Glomerular endothelial cell (primary cell): ENCODE measurements at places on chromosomes 5 and 9.
A peak's percentile ranks its signal among the peaks of the same experiment; 100 is the strongest.

DNA sequence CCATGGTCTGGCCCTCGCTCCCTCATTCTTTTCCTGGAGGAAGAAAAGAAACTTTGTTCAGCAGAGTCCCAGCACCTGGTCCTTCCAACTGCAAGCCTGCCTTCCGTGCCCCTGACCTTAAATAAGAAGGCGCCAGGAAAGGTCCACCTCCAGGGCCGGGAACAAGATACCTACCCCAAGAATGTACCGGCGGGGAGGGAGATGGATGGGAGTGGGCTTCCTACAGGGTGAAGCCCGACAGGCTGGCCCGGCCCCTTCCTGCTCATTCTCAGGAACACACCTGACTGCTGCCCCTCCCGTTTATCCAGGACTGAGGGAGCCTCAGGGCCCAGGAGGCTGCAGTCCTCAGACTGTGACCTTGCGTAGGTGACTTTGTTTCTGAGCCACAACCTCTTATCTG, 27.3 kb upstream of the GFPT2 start:
- DNase-seq, result no peak

DNA sequence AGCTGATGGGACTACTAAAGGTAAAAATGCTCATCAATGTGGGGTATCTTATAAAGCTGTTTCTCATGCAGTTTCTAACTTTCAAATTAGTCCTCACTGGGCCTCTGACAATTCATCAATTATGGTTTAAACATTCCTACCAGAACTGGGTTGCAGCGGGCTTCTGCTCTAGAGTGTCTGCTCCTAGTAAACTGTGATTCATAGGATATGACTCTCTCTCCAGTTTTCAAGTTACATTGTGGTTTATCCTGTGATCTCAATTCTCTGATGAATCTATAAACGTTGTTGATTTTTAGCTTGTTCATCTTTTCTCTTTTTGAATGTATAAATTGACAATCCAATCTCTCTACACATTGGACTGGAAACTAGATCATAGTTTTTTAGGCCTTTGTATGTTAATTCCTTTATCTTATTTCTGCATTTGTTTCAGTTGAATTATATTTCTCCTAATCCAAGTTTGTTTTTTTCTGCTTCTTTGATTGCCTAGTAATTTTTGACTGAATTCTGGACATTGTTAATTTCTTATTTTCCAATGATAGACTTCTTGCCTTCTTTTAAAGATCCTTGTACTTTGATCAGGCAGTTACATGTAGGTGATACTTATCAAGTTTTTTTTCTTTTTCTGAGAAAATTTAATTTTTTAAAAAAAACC, 822.6 kb downstream of the TLE1 start:
- no peak for DNase-seq

GRCh38 chr5:112419164-112419985, at the start of gene EPB41L4A:
TSS of gene EPB41L4A (minus strand) at chr5:112419277. CDS start at chr5:112419039, 238 bp downstream.
- no peak for DNase-seq

DNA sequence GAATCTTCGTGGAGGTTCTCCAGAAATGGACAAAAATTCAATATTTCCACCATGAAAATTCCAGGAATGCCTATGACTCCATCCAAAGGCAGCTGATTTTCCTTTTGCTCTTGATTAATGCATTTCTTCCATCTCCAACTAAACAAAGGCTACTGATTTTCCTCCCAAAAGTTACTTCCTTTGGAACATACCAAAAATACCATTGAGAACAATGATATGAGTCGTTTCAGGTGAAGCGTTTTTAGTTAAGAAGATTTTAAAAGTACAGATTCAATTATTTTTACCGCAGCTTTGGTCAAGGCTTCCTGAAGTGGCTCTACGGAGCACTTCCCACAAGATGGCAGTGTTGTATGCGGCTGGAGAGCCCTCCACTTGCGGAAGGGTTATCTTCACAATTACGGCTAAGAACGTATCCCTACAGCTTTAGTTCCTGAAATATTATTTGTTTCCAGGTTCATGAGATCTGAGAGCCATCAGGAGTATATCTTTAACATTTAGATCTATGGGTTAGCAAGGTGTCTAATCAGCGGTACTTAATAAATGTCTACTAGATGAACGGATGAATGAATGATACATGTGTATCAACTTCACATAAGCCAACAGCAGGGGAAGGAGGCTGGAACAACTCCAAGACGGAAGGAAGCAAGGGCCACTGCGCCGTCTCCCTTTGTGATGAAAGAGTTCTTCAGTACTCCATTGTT, 35.9 kb upstream of the ARSB start:
- peak; percentile 62 for DNase-seq

- no peak for DNase-seq
Observed at GRCh38 chr5:163478126-163478981, 17.9 kb downstream of the HMMR start.

GRCh38 chr5:155512329-155512728, 498.8 kb downstream of the KIF4B start:
- no peak for DNase-seq

DNA sequence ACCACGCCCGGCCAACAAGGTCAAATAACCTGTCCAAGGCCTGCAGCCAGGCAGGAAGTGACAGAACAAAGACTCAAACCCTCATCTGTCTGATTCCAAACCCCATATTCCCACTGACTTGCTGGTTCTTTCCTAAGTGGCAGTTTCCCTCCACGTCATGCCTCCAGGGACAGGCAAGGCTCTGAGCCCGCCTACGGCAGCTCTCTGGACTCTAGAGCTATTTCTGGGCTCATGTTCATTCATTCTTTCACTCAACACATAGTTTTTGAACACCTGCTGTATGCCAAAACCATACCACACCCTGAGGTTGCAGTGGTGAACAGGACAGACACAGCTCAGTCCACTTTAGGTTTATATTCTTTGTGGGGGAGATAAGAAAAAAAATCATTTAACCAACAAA, 5.2 kb upstream of the FBP1 start:
- DNase-seq, result no peak

DNA sequence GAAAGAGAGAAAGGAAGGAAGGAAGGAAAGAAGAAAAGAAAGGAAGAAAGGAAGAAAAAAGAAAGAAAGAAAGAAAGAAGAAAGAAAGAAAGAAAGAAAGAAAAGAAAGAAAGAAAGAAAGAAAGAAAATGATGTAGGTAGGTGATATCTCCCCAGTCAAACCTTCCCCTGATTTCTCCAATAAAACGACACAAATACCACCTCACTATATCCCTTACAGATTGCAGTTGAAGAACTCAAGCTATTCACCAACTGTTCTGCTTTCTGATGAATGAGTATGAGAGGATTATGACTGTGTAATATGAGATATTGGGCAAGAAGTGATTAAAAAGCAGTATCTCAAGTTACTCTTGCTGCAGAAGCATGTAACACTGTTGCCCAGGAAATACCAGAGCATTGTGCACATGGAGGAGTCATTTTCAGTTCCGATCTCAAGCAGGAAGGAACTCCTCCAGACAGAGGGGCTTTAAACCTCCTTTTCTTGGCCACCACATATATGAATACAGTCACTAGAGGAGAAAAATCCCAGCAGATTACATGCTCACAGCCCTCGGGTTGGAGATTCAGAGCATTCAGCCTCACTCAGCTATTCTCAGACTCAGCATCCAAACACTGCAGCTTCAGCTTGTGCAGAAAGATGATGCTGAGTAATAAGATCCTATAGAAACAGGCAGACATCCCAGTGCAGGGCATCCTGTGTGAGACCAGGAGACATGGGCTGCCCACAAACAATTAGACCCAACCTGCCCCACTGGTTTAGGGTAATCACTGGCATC, 61.4 kb downstream of the UGCG start:
- DNase-seq, result peak; percentile 92

GRCh38 chr5:56658972-56659371, 156.4 kb upstream of the MAP3K1 start:
- DNase-seq, result no peak

DNA sequence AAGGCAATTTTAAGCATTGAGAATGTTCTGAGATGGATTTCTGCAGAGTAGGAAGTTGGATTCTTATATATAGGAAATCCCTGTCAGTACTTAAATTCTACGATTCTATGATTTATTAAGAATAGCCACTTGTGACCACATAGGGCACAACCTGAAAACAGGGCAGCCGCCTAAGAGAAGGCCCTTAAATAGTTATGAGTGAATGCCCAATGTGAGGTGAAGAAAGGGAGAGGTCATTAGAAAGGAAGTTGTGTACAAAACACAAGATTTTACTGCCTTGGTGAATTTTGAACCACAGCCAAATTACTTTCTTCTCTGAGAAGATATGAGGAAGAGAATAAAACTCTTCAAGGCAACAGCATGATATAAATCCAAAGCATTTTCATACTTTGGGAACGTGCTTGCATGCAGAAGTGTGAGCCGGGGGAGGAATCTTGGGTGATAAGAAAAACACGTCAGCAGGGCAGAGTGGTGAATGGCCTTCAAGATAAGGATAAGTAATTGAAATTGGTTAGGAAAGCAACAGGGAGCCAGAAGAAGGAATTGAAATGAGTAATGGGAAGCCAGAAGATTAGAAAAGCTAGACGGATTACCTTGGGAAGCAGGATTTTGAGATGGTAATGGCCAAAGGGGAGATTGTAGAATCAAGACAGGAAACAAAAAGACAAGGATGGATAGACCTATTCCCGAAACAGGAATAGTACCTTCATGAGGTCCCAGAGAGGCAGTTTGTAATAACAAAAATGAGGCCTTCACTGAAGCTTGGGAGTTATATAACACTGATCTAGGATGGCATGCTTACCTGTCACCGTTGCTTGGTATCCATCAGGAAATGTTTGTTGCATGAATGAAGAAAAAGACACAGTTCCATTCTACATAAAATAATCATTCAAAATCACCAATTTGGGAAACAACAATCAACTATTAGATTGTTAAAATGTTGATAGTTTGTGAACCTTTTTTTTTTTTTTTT, 244.3 kb downstream of the PDE4D start:
- peak; percentile 87 for DNase-seq

DNA sequence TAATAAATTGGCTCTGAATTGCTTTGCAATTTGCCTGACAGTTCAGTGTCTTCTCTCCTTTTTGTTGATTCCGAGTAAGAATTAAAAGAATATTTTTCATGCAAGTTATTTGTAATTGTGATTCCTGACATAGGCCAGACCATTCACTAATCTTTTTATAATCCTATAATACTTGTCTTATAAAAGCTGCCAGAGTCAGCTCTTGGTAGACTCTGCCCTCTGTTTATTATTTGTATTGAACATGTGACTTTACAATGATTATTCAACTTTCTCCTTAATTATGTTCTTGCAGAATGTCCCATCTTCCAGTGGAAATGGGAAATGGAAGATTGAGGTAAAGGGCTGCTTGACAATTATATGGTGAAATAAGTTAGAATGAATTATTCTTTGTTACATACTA, 121.0 kb downstream of the SV2C start:
- DNase-seq, result no peak

GRCh38 chr5:115382989-115383388, 86.5 kb upstream of the CCDC112 start:
- DNase-seq, result no peak

- no peak for DNase-seq
Observed at GRCh38 chr5:7983433-7983832, 114.5 kb downstream of the MTRR start.

DNA sequence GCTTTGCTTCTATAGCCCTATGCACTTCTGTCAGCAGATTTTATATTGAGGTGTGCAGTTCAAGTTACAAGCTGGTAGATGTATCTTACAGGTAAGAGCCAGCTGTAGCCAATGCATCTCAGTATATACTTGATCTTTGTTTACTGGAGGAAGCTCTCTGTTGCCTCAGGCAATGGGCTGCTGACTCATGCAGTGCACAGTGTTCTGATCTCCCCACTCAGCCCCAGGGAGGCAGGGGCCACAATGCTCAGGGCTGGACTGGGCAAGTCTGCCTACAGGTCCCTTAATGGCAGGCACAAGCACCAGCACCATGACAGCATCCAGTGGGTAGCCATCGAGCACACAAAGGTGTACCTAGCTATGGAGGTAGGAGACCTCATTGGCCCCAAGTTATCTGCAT, 178.8 kb upstream of the CDH10 start:
- DNase-seq, result no peak

GRCh38 chr5:174003795-174004194, 14.8 kb downstream of the C5orf47 start:
- no peak for DNase-seq

GRCh38 chr9:80061096-80061495, 489.3 kb downstream of the TLE4 start:
- DNase-seq, result no peak

GRCh38 chr9:103837940-103838339, 256.2 kb upstream of the SMC2 start:
- no peak for DNase-seq

DNA sequence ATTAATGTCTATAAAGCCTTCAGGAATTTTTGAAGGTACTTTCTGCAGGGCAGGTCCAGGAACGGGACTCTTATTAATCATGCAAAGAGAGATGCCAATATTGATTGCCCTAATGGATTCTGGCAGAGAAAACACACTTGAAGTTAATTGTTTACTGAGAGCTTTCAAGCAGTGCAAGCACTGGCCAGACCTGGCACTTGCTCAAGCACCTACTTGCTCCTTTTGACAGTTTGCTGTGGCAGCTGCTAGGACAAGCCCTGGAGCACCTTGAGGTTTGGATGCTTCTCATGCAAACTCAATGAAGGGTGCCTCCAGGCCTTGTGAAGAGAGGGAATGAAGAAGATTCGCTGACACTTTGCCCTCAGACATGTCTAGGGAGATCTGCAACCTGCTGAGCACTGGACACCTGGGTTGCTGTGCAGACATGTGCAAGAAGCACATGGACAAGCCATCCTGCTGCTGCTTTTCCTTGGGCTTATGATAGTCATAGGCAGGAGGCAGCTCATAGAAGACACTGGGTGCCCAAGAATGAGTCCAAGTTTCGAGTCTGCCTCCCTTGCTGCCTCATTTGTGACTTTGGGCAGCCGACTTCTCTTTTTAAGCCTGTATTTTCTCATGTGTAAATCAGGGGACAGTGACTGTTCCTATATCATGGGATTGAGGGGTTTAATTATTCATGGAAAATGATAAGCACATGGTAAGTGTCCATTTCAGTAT, 88.8 kb upstream of the EQTN start:
- no peak for DNase-seq

DNA sequence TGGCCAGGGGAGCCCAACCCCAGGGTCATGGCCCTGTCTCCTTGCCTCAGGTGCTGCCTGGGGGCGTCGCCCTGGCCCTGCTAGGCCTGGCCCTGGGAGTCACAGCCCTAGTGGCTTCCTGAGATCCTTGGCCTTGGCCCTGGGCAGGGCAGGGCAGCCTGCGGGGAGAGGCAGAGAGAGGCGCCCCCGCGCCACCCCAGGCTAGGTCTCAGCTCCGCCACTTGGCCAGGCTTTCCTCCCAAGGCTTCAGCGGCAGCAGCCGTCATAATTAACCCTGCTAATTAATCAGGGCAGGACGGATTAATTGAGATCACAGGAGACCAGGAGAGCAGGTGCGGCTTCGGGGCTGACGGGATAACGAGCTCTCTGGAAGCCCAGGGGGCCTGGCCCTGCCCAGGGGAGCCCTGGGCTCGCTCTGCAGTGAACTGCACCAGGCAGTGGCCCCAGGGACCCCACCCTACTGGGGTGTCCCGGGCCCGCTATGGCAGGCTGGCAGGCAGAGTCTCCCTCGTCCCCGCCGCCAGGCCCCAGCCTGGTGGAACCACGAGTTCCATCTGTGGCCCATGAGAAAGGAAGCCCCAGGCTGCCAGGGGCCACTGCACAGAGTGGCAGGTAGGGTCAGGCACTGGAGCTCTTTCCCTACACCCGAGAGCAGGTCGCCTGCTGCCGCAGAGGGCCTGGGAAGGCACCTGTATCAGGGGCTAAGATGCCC, 269.6 kb downstream of the PBX3 start:
- no peak for DNase-seq

GRCh38 chr9:100217536-100217935, 118.5 kb downstream of the INVS start:
- DNase-seq, result no peak

- DNase-seq, result no peak
Observed at GRCh38 chr5:62093976-62094375, 212.0 kb upstream of the KIF2A start.
